Stimulated activated naive CD4-positive, alpha-beta T cell (primary cell): ENCODE measurements at places on chromosomes 3 and 15.

DNA sequence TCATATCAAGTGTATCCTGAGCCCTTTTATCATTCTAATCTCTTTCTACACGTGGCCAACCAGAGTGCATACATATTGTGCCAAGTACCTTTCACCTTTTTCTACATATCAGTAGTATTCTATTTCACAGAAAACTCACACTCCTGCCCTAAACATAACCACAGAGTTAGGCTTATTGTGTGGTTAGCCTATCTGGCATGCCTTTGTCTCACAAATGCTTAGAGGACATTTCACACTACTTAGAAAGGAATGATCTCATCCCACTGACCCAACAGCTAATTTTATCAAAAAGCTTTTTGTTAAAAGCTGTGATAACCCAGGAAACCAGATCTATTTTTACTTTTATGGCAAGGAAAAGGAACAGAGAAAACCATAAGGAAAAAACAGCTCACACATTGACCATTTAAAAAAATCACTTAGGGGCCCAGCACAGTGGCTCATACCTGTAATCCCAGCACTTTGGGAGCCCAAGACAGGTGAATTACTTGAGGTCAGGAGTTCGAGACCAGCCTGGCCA, 17.8 kb upstream of the MAP4 start:
- no peak for DNase-seq

DNA sequence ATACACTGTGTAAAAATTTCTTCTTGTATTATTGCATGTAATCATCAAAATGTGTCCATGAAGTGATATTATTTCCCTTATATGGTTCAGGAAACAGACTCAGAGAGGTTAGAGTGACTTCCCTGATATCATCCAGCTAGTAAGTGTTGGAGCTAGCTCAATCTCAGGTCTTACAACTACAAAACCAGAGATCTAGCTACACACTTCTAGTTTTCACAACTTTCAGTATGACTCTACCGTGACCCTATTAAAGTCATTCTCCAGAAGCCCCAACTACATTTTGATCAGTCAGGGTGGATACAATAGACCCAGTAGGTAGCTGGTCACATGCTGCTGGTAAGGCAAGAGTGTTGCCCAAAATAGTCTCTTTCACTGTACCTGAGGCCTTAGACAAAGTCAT, 165.3 kb downstream of the GOLIM4 start:
- no peak for DNase-seq

- no peak for DNase-seq
Observed at GRCh38 chr3:186534113-186534669, 10.0 kb downstream of the CRYGS start.

DNA sequence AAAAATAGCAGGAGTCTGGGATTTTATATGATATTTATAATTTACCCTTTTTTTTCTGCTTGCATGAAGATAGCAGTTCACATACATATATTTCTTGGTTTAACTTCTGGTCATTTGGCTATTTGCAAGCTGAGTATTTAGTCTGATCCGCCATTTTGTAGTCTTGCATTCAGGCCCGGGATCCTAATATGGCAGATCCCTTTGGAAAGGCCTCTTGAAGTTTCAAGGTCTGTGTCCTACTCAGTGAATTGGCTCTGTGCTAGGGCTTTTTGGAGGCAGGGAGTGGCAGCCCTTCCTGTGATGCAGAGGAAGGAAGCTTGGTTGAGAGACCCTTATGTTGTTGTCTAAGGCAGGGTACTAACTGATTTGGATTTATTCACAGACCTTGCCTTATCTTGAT, 2.9 kb downstream of the SNRPN start:
- DNase-seq, result no peak

GRCh38 chr15:51924156-51925068, 47.2 kb downstream of the LEO1 start:
- no peak for DNase-seq

- no peak for DNase-seq
Observed at GRCh38 chr3:156359368-156359767, 195.5 kb downstream of the SSR3 start.

- DNase-seq, result no peak
Observed at GRCh38 chr15:76310475-76311099, 682 bp downstream of the ETFA start.

DNA sequence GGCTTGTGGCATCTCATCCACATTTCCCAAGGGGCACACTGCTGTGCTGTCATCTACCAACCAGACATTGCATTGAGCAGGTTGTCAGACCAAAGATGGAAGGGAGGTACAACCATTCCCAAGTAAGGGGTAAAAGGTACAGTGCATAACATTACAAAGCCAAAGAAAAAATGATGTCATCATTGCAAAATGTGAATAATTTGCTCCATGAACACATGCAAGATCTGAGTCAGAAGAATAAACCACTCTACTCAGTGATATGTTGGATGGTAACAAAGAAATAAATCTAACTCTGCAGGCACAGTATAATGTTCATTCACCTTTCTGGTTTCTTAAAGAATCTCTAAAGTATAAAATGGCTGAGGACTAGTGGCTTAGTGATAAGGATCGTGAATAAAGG, 202.7 kb downstream of the MAGI1 start:
- DNase-seq, result no peak

DNA sequence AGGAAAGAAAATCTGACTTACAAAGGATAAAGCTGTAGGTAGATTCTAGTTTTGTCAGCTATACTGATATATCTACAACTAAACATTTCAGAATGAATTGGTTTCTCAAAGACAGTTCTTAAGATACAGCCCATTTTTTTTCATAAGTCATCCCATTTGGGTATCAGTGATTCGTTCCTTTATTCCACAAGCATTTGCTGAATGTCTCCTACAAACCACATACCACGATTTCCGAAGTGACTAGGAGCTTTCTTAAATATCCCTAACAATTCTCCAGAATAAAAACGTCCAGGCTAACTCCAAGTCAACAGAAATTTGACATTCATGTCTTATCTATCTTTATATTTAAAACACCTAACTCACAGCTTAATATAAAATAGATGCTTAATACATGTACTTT, 59.8 kb downstream of the TP53BP1 start:
- no peak for DNase-seq

GRCh38 chr3:27509376-27509775, 25.2 kb upstream of the SLC4A7 start:
- no peak for DNase-seq
